ENCODE measurements at places on chromosomes 5 and 9.

GRCh38 chr5:151682751-151683331, 3.9 kb downstream of the SPARC start:
- DNase-seq = no peak

GRCh38 chr9:116643691-116644090, 43.4 kb upstream of the TRIM32 start:
- no peak for DNase-seq

DNA sequence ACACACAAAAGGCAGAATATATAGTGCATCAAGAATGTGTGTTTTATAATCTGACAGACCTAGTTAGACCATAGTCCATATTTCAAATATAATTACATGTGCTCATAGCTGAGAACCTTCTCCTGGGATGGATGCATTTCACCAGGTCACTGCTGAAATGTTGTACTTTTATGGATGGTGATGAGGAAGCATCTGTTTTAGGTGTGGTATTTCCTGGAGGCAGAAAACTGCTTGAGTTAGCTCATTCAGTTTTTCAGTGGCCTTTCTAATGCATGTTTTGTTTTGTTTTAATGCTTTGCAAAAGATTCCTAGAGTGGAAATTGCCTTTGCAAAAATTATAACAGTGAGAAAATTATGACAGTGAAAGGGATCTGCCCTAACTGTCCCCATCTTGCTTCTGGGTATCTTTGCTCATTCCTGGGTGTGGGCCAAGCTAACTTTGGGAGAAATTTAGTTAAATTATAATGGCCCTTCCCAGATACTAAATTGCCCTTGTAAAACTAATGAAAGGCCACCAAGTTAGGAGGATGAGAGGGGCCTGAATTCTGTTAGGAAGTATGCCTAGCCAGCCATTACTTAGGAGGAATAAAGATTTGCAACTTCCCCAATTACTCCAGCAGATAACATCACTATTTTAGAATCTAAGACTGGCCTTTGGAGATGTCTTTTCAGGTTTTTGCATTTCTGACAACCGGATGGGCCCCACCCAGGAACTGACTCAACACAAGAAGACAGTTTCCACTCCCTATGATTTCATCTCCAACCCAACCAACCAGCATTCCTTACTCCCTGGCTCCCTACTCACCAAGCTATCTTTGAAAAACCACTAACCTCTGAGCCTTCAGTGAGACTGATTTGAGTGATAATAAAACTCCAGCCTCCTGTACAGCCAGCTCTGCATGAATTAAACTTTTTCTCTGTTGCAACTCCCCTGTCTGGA, 7.0 kb upstream of the IL12B start:
- peak; percentile 71 for DNase-seq

DNA sequence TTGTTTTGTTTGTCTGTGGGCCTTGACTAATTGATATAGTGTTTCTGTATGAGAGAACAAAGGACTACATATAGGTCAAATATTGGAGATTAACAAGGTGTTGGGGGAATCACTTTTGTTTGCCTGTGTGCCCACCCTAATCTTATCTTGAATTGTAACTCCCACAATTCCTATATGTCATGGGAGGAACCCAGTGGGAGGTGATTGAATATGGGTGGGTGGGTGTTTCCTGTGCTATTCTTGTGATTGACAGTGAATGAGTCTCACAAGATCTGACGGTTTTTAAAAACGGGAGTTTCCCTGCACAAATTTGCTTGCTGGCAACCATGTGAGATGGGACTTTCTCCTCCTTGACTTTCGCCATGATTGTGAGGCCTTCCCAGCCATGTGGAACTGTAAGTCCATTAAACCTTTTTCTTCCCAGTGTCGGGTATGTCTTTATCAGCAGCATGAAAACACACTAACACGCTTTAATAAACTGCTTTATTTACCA, 64.9 kb upstream of the HSPB3 start:
- DNase-seq = no peak

GRCh38 chr5:54135042-54135441, 175.3 kb downstream of the ARL15 start:
- DNase-seq = no peak

GRCh38 chr9:97880336-97880735, 27.3 kb downstream of the FOXE1 start:
- DNase-seq = no peak

Data from central memory CD4-positive, alpha-beta T cell (primary cell).